ENCODE measurements at places on chromosomes 12 and 14. TPM values are rescaled to one million over a fixed set of nuclear protein-coding genes. Genes with fewer than 3 reads are reported as not detected.

NTN4 gene
- 95.5 TPM for polyA plus RNA-seq

ERH gene
- polyA plus RNA-seq = 299 TPM

KRT7 gene
- 64.3 TPM for polyA plus RNA-seq

SIX6 gene
- polyA plus RNA-seq = not detected

IL31 gene
- not detected for polyA plus RNA-seq

RNASE1 gene
- 127 TPM for polyA plus RNA-seq

IFT43 gene
- 50.3 TPM for polyA plus RNA-seq

SCNN1A gene
- polyA plus RNA-seq = 88.9 TPM

CDKN3 gene
- 22.4 TPM for polyA plus RNA-seq

TAS2R19 gene
- polyA plus RNA-seq = 1.6 TPM

RGS6 gene
- polyA plus RNA-seq = 0.93 TPM

OR6C3 gene
- polyA plus RNA-seq = not detected

PMCH gene
- polyA plus RNA-seq = 0.33 TPM

SERPINA12 gene
- 0.65 TPM for polyA plus RNA-seq

ADSS1 gene
- polyA plus RNA-seq = 18.6 TPM

OR4E2 gene
- 0.06 TPM for polyA plus RNA-seq

DIO2 gene
- polyA plus RNA-seq = 0.35 TPM

KERA gene
- polyA plus RNA-seq = not detected

ACSM4 gene
- polyA plus RNA-seq = not detected

MYH6 gene
- polyA plus RNA-seq = 0.07 TPM

TAS2R20 gene
- 0.85 TPM for polyA plus RNA-seq

ASCL4 gene
- not detected for polyA plus RNA-seq

COQ10A gene
- 25.5 TPM for polyA plus RNA-seq

ADCY4 gene
- polyA plus RNA-seq = 20.8 TPM

RERG gene
- 30.9 TPM for polyA plus RNA-seq

OR10G2 gene
- polyA plus RNA-seq = not detected

BDKRB2 gene
- 3.0 TPM for polyA plus RNA-seq

NTS gene
- polyA plus RNA-seq = 6.7 TPM

KRT6C gene
- not detected for polyA plus RNA-seq

LHX5 gene
- polyA plus RNA-seq = not detected

TMEM132C gene
- 2.4 TPM for polyA plus RNA-seq

PRR4 gene
- polyA plus RNA-seq = 5.9 TPM

MFAP5 gene
- polyA plus RNA-seq = 2.3 TPM

GLIPR1L1 gene
- 0.21 TPM for polyA plus RNA-seq

KCNK10 gene
- 0.50 TPM for polyA plus RNA-seq

LTBR gene
- 85.7 TPM for polyA plus RNA-seq

CIROP gene
- polyA plus RNA-seq = not detected

BEGAIN gene
- 2.3 TPM for polyA plus RNA-seq

SLC5A8 gene
- 36.5 TPM for polyA plus RNA-seq

SRRM4 gene
- polyA plus RNA-seq = 0.03 TPM

NAB2 gene
- polyA plus RNA-seq = 53.8 TPM

ABCD2 gene
- 0.06 TPM for polyA plus RNA-seq

RASSF9 gene
- polyA plus RNA-seq = 11.8 TPM

PYGL gene
- 18.1 TPM for polyA plus RNA-seq

SLC39A2 gene
- 2.2 TPM for polyA plus RNA-seq
